PC-9 (cell line): ENCODE measurements at places on chromosomes 13 and 19. TPM values are rescaled to one million over a fixed set of nuclear protein-coding genes. Genes with fewer than 3 reads are reported as not detected.

Gene ZNF723
- total RNA-seq: not detected in 2 replicates

Gene OR7A5
- total RNA-seq: not detected in 2 replicates

DNA sequence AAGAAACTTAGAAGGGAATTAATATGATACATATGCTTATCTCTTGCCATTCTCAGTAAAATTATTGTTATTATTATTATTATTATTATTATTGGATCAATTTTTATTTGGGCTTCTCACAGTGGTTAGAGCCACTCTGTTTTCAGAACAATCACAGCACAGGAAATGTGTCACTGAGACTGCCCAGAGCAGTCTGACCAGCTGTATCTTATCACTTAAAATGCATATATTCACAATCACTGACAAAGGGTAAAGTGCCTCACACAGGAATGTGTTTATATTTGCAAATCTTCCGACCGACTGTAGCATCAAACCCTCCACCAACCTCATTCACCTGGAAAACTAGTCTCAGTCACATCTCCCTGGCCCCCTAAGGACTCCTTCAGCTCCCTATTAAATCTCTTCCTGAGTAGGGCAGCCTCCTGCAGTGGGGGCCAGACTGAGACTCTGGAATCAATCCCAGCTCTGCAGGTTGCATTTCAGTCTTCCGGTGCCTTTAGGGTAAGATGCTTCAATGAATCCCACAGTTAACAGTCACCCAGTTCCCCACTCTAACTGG, 738.3 kb upstream of the SLITRK5 start:
- H3K36me3 ChIP-seq: no peaks in the 10 kb centered on the region
- DNase-seq: no peak
- no peak overlapping the region for H3K4me3 ChIP-seq
- no peak overlapping the region for H3K27ac ChIP-seq

- H3K27me3 ChIP-seq: peaks cover 41% of the 10 kb centered on the region
- H3K4me3 ChIP-seq: no peak overlapping the region
- no peaks in the 10 kb centered on the region for H3K36me3 ChIP-seq
- no peaks in the 10 kb centered on the region for H3K4me1 ChIP-seq
- peak; percentile 61 for DNase-seq
Observed at GRCh38 chr19:56333506-56333905, 18.9 kb upstream of the ZSCAN5A start.

GRCh38 chr19:55406826-55407549, 600 bp downstream of the UBE2S start:
- H3K4me3 ChIP-seq: peak overlapping the region; percentile 63
- H3K36me3 ChIP-seq: peaks cover 34% of the 10 kb centered on the region
- DNase-seq: peak; percentile 42
- H3K27ac ChIP-seq: peak overlapping the region; percentile 86
- H3K4me1 ChIP-seq: peaks cover 21% of the 10 kb centered on the region
- no peaks in the 10 kb centered on the region for H3K27me3 ChIP-seq

DNA sequence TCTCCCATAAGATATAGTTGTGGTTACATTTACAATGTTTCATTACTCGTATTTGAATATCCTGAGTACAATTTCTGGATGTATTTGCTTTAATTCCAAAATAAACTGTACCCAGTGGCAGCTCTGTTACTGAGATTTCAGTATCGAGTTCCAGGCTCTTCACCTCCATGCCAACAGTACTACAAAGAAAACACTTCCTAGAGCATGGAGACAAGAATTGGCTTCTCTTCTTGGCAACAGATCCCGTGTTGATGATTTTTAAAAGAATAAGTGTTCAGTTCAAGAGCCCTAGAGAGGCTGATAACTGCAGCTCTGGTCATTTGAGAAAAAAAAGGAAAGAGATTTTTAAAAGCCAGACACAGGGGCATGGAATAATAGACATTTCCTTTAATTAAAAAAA, 302.8 kb downstream of the EFNB2 start:
- no peaks in the 10 kb centered on the region for H3K4me1 ChIP-seq
- H3K36me3 ChIP-seq: no peaks in the 10 kb centered on the region
- H3K4me3 ChIP-seq: no peak overlapping the region
- no peaks in the 10 kb centered on the region for H3K27me3 ChIP-seq
- H3K27ac ChIP-seq: no peak overlapping the region

GRCh38 chr13:112968380-112968909, 569 bp upstream of the MCF2L start:
- no peaks in the 10 kb centered on the region for H3K27me3 ChIP-seq
- peaks cover 15% of the 10 kb centered on the region; the same call in 1 of the 2 replicates for H3K4me1 ChIP-seq
- no peak for DNase-seq
- H3K4me3 ChIP-seq: peak overlapping the region; percentile 72
